Fibroblast of skin of right biceps (primary cell): ENCODE measurements at places on chromosomes 13 and 19.

DNA sequence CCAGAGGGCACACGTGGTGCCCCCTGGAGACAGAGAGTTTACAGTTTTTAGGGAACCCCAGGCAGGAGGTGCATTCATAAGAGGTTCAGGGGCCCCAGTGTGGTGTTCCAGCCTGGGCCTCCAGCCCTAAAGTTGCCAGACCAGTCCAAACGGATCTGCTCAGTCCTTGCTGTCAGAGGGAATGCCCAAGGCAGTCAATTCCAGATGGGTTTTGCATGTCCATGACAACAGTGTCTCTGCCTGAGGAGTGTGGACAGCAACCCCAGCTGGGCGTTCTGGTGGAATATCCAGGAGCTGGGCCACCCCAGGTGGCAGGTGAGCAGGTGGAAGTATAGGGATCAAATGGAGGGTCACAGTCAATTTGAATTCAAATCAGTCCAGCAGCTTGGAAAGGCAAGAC is 25.3 kb downstream of the FBXO27 start:
- no peak for DNase-seq

- peak; percentile 16 for DNase-seq
These were observed 2.5 kb downstream of the PCDH8 start for GRCh38 chr13:52845766-52846566.

- peak; percentile 68 for DNase-seq
These were observed 776.9 kb downstream of the GPC5 start for GRCh38 chr13:92175330-92175729.

DNA sequence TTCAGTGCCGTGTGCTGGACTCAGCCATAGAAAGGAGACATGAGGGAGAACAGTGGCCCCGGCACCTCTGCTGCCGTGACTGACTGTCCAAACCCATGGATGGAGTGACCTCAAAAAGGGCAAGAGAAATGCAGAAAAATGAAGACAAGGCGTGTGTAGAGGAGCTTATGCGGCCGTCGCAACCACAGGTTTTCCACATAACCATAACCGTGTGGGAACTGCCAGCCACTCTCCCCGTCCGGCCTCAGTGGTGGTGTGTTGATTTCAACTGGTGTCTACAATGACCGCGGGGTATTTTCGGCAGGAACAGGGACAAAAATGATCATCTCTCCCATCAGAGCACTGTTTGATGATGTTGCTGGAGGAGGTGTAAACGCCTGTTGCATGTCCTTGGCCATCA is 42.9 kb upstream of the F7 start:
- DNase-seq: no peak

DNA sequence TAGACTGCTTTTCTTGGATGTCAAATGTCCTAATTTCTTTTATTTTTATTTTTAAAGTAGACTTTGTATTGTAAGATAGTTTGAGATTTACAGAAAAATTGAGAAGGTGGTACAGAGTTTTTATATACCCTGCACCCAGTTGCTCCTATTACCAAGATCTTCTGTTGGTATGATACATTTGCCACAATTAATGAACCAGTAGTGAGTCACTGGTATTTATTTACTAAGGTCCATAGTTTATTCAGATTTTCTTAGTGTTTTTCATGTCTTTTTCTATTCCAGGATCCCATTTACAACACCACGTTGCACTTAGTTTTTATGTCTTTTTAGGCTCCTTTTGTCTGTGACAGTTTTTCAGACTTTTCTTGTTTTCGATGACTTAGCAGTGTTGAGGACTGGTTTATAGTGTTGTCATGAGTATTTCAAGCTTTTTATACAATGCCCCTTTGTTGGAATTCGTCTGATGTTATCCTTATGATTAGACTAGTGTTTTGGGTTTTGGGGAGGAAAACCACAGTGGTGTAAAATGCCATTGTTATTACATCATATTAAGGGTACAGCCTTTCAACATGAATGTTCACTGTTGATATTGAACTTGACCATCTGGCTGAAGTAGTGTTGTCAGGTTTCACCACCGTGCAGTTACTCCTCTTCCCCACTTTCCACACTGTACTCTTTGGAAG is 35.9 kb downstream of the COG3 start:
- DNase-seq: peak; percentile 89

DNA sequence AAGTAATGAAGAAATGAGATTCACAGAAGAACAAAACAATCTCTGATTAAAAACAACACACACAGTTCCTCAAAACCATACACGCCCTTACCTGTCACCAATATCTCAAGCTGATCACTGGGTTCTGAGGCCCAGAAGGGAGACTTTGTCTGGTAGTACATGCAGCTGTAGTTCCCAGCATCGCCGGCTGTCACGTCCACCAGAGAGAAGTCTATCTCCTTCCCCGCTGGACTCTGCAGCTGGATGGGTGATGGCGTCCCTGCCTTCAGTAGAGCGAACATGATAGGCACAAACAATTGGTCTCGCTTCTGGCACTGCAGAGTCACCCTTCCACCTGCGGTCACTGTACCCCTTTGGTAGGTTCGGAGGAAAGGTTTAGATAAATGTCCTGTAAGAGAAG is 7.3 kb downstream of the TARM1 start:
- DNase-seq: no peak

- peak; percentile 5 for DNase-seq
These were observed 758 bp upstream of the ZNF888 start for GRCh38 chr19:52923778-52924593.

GRCh38 chr19:5058521-5059212 is 89.8 kb downstream of the KDM4B start:
- peak; percentile 40 for DNase-seq

DNA sequence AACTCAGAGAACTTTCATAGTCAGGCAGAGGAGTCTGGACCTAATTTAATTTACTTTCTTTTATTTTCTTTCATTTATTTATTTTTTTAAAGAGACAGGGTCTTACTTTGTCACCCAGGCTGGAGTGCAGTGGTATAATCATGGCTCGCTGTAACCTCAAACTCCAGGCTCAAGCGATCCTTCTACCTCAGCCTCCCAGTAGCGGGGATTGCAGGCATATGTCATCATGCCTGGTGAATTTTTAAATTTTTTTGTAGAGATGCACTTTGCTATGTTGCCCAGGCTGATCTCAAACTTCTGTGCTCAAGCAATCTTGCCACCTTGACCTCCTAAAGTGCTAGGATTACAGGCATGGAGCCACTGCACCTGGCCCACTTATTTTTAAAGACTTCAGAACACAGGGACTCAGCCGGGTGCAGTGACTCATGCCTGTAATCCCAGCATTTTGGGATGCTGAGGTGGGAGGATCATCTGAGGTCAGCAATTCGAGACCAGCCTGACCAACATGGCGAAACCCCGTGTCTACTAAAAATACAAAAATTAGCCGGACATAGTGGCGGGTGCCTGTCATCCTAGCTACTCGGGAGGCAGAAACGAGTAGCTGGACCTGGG is 50.6 kb downstream of the KLF5 start:
- DNase-seq: no peak

- no peak for DNase-seq
These were observed 11.9 kb upstream of the GARIN5A start for GRCh38 chr19:50488389-50489194.

DNA sequence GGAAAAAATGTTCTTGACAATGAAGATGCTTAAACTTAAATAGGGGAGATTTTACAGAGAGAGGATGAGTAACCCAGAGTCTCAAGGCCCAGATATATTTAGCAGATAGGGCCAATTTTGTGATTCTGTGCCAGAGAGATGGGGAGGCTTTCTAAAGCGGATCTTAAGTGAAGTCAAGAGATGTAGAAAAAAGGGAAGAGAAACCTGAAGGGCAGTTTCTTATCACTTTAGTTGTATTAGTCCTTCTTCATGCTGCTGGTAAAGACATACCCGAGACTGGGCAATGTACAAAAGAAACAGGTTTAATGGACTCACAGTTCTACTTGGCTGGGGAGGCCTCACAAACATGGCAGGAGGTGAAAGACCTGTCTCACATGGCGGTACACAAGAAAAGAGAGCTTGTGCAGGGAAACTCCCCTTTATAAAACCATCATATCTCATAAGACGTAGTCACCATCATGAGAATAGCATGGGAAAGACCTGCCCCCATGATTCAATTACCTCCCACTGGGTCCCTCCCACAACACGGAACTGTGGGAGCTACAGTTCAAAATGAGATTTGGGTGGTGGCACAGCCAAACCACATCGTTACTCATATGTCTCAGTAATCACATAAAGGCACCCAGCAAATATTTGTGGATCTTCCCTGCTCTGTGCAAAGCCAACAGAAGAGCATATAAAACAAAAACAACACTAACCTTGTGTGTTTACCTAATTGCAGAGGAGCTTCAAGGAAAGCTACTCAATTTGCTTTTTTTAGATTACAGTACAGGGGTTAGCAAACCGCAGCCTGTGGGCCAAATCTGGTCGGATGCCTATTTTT is 102.6 kb upstream of the MYCBP2 start:
- no peak for DNase-seq

DNA sequence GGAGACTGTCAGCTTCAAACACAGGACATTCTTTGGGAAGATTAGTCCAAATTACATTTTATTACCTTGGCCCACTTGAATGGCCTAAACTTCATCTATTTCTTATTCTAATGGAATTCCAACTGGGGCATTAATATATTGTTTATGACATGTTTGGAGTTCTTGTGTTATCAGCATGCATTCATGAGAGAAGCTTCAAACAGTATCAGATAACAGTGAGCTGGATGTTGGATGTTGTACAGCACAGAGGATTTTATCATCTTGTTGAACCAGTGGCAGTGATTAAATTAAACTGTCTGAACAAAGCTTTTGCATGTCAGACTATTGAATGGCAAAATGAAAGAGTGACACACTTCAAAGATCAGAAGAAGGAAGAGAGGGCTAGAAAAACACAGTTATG is 50.0 kb downstream of the MZT1 start:
- DNase-seq: no peak

DNA sequence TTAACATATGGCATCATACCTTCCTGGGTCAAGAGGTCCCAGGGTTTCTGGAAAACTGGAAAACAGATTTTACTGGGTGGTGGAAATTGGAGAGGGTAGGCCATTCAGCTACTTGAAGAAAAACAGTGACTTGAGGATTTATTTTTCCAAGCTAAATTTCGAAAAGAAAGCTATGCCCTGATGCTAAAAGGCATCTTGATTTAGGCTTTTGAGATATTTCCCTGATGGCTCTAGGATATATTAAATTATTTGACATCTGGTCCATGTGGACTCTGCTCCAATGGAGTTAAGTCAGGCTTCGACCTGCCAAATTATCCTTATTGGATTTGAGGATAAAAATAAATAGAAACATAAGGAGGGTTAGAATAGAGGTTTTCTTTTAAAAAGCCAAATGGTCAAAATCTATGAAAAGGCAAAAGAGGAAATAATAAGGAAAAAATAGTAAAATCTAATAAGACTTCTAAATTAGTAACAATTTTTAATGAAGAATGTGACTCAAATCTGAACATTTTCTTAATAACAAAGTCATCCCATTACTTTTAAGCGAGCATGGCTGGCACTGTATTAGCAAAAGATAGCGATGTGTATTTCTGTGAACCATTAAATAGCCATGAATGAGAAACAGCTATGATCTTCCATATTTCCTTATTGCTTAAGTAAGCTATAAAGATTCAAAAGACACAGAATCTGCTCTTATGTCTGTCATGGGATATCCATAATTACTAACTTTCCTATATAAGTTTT is 190.0 kb upstream of the MIR17HG start:
- DNase-seq: no peak

DNA sequence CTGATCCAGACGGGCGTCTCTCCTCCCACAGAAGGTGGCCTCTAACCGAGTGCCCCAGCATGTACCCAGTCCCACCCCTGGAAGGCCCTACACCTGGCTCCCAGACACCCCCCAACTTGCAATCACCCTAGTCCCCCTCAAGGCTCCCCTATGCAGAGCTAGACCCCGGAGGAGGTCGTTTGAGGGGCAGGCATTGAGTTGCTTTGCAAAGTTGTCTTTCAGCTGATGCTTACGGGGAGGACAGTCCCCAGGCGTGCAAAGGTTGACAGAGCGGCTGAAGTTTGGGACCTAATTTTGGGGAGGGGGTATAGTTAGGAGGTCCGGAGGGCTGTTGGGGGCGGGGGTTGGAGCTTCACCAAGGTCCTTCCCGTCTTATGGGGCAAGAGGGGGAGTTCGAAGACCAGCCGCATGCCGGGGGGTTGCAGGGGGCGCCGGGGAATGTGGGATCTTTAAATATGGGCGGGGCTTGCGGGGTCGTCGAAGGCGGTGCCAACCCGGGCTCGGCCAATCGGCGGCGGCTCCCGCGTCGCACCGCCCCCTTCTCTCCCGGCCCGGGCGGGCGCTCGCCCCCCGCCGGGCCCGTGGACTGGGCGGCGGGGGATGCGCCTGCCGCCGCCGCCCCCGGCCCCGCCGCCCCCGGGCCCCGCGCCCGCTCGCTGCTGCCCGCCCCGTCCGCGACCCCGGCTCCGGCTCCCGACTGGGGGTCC is at the start of gene KCNN1:
Gene KCNN1 (plus strand): TSS at position 558 of the 707 bp plus-strand sequence. CDS start 6,782 bp downstream, outside the sequence.
- DNase-seq: no peak

GRCh38 chr19:32555786-32556185 is 25.2 kb upstream of the PDCD5 start:
- no peak for DNase-seq

- DNase-seq: peak; percentile 21
These were observed 26.9 kb downstream of the SLITRK6 start for GRCh38 chr13:85772367-85772766.

DNA sequence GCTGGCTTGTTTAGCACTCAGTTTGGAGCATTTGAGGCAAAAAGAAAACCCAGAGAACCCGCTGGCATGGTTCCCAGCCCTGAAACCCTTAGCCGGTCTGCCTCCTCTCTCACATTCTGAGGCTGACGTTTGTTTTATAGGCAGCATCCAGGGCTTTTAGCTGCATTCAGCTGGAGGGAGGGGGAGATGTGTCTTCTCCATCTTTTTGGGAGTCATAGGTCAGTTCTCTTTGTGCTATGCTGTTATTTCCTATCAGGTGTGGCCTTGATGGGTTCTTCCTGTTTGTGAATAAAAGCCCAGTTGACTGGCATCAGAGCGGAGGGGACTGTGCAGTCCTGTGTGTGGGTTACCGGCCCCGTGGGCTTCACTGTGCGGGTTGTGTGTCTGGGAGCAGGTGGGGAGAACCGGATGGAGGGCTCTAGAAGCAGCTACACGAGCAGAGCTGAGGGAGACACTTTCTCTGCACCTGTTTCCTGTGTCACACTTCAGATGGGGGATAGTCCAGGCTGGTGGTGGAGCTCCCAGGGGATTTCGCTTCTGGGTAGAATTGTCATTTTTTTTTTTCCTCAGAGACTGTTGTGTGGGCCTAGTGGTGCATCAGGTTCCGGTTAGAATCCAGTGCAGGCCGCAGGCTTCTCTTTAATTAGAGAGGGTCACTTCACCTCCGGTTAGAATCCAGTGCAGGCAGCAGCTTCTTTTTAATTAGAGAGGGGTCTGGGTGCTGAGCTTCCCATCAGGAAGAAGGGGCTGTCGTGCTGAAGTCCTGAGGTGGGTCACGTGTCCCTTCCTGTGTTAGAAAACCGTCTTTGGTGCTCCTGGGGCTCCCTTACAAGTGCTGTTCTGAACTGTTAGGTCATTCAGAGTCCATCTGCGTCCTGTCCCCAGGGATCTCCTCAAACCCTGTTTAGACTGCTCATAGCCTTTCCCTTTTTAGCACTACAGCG is 69.6 kb downstream of the ARHGEF7 start:
- DNase-seq: no peak

DNA sequence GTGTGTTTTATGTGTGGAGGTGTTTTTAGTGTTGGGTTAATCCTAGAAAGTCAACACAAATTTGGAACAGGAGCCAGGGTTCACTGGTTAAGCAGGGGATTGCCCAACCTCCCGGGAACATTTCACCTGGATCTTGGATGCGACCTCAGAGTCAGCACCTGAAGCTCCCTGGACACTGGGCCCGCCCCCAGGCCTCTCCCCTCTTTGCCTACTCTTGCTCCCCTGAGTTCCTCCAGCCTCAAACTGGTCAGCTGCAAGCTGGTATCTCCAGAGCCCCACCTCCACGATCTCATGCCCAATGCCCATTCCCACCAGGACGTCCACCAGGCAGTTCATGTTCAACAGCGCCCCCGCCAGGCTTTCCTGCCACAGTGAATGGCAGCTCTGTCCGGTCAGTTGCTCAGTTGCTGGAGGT is 9.7 kb downstream of the HSD17B14 start:
- DNase-seq: no peak
